NCI-H2107 (cell line): ENCODE measurements at places on chromosomes 5 and 9.

DNA sequence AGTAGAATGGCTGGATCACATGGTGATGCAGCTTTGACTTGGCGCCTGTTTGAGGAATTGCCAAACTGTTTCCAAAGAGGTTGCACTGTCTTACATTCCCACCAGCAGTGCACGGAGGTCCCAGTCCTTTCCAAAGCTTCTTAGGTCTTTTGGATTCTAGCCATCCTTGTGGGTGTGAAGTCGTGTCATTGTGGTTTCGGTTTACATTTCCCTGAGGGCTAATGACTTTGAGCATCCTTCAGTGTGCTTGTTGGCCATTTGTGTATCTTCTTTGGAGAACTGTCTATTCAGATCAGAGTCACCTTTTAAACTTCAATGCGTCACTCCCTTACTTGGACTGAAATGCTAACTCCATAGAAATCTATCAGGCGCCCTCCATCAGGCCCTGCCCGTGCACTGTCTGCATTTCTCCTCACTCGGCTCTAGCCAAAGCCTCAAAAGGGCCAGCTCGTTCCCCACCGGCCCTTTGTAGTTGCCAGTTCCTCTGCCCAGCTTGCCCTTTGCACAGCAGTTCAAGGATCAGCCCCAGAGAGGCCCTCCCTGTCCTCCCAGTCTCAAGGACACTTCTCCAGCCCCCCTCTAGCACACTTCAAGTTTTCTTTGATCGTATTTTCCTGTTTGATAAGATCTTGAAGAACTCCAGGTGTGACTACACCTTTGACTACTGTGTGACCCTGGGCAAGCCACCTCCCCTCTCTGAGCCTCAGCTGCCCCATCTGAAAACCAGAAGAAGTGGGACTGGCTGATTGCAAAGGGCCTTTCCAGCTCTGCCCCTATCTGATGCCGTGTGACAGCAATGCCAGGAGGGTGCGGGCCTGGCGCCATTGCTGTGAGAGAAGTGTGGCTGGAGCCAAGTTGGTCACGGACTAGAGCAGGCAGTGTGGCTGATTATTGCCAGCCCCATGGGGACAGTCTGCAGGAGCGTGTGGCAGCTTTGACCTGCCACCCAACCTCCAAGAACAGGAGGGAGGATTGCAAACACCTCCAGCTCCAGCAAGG, 5.6 kb downstream of the HRH2 start:
- DNase-seq, result no peak

DNA sequence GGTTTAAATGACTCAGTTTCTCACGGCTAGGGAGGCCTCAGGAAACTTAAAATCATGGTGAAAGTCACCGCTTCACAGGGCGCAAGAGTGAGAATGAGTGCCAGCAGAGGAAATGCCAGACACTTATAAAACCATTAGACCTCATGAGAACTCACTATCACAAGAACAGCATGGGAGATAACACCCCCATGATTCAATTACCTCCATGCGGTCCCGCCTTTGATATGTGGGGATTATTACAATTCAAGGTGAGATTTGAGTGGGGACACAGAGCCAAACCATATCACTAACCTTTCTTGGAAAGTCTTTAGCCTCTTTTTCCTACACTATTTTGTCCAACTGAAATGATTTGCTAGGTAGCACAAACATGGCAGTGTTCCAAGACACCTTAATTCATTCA, 533.9 kb upstream of the NUDT12 start:
- no peak for DNase-seq

- DNase-seq, result no peak
Observed at GRCh38 chr5:53882676-53883031, 322.2 kb downstream of the NDUFS4 start.

DNA sequence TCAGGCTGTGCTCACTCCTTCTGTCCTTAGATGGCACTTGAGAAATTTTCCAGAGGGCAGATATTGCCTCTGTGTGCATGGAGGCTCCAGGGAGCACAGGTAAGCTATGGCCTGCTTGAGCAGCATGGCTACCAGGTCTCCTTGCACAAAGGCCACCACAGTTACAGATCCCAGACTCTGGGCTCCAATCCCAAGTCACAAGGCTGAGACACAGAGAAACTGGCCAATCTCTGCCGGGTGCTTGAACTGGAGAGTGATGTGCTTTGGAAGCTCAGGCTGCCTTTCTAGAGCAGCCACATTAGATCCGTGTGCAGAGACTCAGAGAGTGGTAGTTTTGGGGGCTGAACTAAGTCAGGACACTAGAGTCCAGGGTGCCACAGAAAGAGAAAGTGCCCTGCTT, 145.7 kb downstream of the SEMA6A start:
- no peak for DNase-seq

DNA sequence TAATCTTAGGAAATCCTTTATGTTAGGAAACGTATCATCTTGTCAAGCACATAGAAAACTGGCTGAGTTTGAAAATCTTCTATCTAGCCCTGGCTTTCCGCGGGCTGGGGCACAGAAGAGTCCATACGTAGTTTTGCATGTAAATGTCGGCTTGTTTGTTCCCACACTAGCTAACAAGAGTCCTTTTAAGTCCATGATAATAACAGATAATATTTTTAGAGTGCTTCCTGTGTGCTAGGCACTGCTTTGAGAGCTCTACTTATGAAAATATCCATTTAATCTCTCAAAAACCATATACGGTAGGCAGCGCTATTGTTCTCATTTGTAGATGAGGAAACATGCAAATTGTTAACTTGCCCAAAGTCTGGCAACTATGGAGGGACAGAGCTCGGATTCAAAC, 40.5 kb downstream of the FYB1 start:
- no peak for DNase-seq

GRCh38 chr5:58188262-58188651, 271.6 kb downstream of the PLK2 start:
- no peak for DNase-seq

DNA sequence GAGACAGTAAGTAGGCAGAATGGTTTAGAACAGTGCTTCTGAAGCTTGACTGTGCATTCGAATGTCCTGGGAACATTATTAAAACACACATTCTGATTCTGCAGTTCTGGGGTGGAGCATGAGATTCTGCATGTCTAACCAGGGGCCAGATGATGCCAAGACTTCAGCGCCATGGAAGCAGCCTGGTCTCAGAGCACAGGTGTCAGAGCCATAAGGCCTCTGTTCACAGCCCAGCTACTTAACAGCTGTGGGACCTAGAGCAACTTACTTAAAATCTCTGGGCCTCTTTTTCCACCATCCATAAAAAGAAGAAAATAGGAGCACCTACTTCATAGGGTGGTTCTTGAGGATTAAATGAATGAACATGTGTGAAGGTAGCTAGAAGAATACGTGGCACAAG, 84.0 kb downstream of the GNAQ start:
- DNase-seq, result no peak

- DNase-seq, result peak; percentile 53
Observed at GRCh38 chr9:130330202-130330862, 64.8 kb downstream of the HMCN2 start.
